Activated T-cell treated with anti-CD3 and anti-CD28 coated beads for 24 hours (primary cell): ENCODE measurements at places on chromosomes 4 and X.

- no peak for DNase-seq
Observed at GRCh38 chr4:110216129-110216528, 17.7 kb upstream of the ELOVL6 start.

DNA sequence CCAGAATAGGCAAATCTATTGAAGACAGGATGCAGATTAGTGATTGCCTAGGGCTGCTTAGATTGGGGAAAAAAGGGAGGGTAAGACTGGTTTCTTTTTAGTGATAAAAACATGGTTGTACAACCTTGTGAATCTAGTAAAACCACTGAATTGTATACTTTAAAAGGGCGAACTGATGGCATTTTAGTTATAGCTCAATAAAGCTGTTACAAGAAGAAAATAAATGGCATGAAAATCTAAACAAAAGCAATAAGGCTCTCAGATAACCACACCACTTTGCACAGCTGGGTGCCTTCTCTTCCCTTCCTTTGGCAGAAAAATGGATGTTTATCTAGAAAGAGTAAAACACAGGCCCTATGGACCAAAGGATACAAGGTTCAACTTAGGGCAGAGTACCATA is 69.6 kb downstream of the F9 start:
- DNase-seq: no peak

GRCh38 chrX:140360284-140360683 is 144.6 kb downstream of the SOX3 start:
- DNase-seq: no peak

DNA sequence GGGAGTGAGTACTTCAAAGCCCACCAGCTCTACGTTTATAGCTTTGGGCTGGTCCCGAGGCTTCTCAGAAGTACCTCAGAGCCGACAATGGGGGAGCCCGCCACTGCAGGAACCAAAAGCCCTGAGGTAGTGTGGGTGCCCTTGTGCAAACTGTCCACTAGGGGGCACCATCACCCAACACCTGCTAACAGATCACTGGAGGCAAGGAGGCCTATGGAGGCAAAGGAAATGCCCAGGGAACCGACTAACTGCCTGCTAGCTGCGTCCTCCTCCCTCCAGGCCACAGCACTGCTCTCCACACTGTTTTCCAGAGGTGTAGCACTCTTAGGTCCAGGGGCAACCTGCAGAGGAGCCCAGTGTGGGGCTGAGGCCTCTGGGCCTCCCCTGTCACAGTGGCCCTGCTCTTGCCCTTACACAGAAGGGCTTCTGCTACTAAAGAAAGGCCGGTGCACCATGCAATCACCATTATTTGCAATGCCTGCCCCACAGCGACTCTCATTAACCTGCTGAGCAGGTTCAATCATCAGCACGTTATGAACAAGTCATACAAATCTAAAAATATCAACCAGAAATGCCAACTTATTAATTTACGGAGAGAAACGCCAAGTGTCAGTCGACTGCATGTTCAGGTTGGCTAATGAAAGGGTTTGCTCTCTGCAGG is 159.1 kb downstream of the NSUN7 start:
- DNase-seq: peak; percentile 71

GRCh38 chr4:137238456-137239162 is 293.7 kb downstream of the PCDH18 start:
- DNase-seq: no peak

- no peak for DNase-seq
Observed at GRCh38 chr4:148078061-148078460, 346.2 kb downstream of the ARHGAP10 start.

- no peak for DNase-seq
Observed at GRCh38 chr4:82524570-82525152, 37.1 kb downstream of the TMEM150C start.

DNA sequence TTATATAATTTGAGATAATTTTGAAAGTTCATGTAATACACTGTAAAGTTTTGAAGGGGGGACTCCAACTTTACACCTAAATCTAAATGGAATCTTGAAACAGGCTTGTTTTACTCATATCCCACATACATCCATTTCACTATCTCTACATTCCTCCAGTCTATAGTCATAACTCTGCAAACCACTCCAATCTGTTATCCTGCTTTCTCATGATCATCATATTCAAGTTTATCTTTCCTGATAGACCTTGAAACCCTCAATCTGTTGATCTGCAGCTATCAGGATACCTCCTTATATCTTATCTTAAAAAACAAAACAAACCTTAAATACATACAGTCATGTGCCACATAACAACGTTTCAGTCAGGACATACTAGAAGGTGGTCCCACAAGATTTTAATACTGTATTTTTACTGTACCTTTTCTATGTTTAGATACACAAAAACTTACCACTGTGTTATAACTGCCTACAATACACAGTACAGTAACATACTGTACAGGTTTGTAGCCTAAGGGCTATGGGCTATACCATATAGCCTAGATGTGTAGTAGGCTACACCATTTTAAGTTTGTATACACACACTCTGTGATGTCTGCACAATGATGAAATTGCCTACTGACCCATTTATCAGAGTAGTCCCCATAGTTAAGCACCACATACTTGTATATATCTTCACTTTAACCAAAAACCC is 14.0 kb downstream of the CHIC2 start:
- no peak for DNase-seq

- DNase-seq: no peak
Observed at GRCh38 chr4:137559801-137560200, 27.5 kb upstream of the PCDH18 start.
